ENCODE measurements at places on chromosomes 2 and 18.

- DNase-seq, result no peak
Observed at GRCh38 chr2:223991611-223992010, 34.3 kb downstream of the MRPL44 start.

DNA sequence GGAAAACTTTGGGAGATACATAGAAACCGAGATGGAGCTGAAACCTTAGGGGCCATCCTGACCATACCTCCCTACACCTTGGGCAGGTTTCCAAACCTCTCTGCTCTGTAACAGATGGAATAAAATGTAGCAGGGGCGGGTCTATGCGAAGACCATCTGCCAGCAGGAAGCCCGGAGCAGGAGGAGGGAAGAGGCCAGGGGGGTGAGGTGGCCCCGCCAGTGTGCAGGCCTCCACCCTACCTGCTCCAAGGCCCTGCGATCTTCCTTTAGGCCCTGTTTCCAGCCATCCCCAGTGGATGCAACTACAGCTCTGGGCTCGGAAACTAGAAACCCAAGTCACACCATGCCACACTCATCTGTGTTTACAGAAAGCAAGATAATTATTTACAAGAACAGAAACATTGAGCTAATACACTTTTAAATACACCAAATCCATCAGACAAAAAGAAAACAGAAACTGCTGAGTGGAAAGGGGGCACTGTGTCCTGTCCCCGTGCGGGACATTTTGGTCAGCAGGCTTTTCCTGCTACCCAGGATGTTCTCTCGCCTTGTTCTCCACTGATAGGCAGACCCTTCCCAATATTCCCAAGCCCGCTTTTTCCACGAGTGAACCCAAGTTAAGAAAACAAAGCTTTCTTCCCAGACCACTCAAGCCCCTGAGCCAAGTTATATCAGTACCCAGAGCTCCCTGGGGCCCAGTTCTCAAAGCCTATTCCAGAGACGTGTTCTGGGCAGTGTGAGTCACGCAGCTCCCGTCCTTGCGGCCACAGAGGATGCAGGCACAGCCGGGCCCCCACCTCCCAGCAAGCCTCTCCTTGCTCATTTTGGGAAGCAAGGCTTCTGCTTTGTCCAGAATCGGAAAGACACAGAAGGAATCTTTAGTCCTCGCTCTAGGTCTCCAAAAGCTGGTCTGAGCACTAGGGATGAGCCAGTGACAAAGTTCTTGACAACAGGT is 17.3 kb downstream of the CIB4 start:
- DNase-seq, result no peak

DNA sequence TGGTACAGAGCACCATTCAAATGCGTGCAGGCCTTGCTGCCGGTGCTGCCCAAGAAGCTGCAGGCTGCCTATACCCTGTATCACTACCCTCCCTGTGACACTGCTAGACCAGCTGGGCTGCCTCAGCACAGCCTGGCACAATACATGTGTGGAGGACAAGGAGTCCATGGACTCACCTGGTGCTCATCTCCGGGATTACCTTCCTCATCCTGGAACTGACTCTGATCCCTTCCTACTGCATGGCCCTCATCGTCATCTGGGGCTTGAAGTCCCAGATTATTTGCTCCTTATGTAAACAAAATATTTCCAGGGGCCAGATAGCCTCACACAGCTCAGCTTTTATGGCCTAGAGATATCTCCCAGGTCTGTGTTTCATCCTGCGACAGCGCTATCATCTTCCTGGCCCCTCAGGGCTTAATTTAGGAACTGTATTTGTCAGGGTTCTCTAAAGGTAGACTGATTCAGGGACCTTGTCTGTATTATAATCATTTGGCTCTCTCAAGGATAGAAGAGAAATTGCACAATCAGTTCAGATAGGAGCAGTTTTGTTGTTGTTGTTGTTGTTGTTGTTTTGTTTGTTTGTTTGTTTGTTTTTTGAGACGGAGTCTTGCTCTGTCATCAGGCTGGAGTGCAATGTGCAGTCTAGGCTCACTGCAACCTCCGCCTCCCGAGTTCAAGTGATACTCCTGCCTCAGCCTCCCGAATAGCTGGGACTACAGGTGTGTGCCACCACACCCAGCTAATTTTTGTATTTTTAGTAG is 42.9 kb downstream of the WDR75 start:
- DNase-seq, result no peak

- no peak for DNase-seq
Observed at GRCh38 chr2:161373942-161374341, 42.2 kb upstream of the TBR1 start.

DNA sequence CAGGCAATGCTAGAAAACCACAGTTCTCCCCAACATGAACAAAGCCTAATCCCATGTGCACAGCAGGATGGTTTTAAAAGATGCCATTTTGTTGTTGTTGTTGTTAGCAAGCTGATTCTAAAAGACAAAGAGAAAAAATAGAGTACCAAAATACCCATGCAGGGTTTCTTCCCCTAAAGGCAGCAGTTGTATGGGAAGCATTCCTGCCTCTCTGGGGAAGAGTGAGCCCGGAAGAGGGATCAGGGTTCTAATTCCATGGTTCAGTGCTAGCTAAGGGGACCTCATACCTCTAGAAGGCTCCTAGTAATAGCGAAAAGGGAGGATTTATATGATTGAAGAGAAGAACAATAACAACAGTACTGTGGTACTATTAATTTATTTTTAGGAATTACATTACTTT is 327.6 kb downstream of the DPP10 start:
- DNase-seq, result no peak

All from stimulated activated CD8-positive, alpha-beta memory T cell treated with anti-CD3 and anti-CD28 coated beads, Interleukin-4, amount 100 ng/mL, for 1 hour (primary cell).